Nucleus accumbens (tissue), 56 donors: ENCODE measurements at places on chromosomes 1 and 21.

DNA sequence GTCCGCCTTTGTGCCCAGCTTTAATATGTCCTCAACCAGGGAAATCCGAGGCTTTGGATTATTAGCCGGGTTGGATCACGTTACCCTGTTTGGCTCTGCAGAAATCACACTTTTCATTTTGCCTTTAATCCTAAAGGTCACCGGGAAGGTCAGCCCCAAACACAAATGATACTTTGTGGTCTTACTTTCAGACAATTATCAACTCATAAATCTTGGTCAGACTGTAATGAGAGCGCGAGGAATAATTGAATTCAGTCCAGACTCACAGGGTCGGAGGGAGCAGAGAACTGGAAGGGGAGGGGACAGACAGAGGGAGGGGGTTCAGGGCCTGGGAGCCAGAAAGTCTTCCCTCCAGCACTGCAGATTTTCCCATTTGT, 91.7 kb upstream of the NFIA start:
- no peak for DNase-seq

GRCh38 chr21:39705849-39706248, 39.1 kb upstream of the IGSF5 start:
- no peak for DNase-seq

DNA sequence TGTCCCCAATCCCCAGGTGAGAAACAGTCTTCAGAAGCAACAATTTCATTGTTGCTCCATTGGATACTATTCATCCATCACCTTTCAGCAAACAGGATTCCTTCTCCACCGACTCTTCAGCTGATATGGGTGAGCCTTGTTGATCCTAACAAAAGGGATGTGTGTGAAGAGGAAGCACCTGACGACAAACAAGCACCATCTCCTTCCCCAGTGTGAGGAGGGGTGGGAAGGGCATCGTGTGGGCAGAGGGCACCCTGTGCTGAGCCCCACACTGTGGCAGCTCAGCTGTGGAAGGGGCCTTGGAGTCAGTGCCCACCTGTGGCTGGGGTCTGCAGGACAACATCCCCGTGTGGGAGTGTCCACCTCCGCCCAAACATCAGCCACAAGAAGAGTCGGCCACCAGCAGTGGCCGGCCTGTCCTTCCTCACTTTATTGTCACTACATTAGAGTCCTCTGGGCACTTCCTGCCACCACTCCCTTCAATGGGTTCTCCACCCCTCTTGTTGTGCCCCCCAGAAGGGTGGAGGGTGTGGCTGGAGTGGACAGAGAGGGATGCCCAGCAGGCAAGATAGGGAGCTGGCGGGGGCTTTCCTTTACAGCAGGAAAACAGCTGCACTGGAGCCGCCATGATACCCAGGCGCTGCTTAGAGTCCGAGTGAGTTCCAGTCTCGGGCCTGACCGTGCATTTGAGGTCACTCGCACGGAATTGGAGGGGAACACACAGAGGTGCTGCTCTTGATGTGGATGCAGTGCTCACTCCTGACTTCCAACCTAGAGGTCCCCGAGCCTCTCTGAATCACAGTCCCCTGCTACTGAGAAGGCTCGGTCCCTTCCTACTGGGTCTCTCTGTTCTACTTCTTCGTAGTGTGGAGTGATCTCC, 40.9 kb downstream of the VPS26C start:
- no peak for DNase-seq

GRCh38 chr1:232667778-232668165, 37.8 kb upstream of the SIPA1L2 start:
- no peak for DNase-seq

GRCh38 chr1:81414488-81415015, 386.2 kb upstream of the ADGRL2 start:
- no peak for DNase-seq

GRCh38 chr1:3553166-3553939, 58.0 kb downstream of the MEGF6 start:
- DNase-seq: no peak
